Chondrocyte (in vitro differentiated cells): ENCODE measurements at places on chromosomes 2 and 18. TPM values are rescaled to one million over a fixed set of nuclear protein-coding genes. Genes with fewer than 3 reads are reported as not detected.

DNA sequence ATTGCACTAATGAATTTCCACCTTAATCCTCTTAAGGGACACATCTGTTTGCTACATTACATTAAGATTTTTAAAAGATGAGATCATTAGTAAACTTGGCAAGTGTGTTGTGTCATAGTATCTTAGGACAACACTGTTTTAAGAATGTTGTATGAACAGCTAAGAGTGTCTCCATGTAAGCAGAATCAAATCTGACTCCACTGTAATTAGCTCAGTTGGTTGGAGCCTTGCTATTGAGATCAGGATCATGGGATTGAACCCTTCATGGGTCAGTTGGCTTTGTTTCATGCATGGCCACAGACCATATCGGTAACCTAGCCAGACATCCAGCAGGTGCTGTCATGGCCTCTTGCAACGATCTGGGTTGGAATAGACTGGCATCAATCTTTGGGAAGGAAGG, 5.2 kb downstream of the FHOD3 start:
- DNase-seq: no peak
- peaks cover 2% of the 10 kb centered on the region for H3K36me3 ChIP-seq
- no peak overlapping the region for H3K4me3 ChIP-seq

DNA sequence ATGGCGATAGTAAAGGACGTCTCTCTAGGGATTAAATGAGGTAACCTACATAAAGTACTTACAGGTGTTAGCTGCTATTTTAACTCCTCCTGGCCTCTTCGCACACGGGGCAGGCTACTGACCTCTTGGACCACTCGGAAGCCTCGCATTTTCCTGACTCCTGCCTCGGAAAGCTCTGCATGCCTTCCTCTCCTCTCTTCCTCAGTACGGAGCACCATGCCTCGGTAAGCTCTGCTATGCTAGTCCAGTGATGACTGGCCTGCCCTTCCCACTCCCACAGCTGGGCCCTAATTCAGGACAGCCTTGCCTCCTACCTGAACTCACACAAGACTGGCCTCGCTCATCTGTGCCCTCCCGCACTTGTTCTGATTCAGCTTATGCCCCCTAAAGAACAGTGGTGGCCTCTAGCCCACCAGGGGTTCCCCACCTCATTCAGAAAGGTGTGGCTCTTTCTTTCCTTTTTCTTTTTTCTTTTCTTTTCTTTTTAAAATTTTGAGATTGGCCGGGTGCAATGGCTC, 22.7 kb upstream of the HPCAL1 start:
- peaks cover 39% of the 10 kb centered on the region for H3K4me1 ChIP-seq
- H3K27ac ChIP-seq: no peak overlapping the region
- H3K4me3 ChIP-seq: no peak overlapping the region
- DNase-seq: no peak
- no peaks in the 10 kb centered on the region for H3K27me3 ChIP-seq

- no peaks in the 10 kb centered on the region for H3K27me3 ChIP-seq
- H3K4me1 ChIP-seq: peaks cover 58% of the 10 kb centered on the region
These were observed 75.0 kb downstream of the NRP2 start for GRCh38 chr2:205757271-205757670.

DNA sequence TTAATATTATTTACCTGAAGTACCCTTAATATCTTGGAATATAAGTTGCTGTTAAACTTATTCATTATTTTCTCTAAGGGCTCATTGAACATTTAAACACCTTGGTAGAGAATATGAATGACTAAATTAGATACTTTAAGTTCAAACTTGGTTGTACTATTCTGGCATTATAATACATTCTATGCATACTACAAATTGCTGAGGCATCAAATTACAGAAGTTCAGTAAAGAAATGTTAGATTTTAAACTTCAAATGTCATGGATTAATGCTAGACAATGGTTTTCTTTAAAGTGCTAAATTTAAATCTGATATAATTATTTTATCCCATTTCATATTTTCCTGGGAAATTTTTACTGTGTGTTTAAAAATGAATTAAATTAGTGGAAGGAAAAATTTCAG, 63.1 kb downstream of the CDCA7 start:
- peaks cover 22% of the 10 kb centered on the region for H3K4me1 ChIP-seq
- no peak for DNase-seq
- H3K27ac ChIP-seq: no peak overlapping the region
- peaks cover 8% of the 10 kb centered on the region for H3K27me3 ChIP-seq
- no peaks in the 10 kb centered on the region for H3K36me3 ChIP-seq
- H3K4me3 ChIP-seq: no peak overlapping the region

DNA sequence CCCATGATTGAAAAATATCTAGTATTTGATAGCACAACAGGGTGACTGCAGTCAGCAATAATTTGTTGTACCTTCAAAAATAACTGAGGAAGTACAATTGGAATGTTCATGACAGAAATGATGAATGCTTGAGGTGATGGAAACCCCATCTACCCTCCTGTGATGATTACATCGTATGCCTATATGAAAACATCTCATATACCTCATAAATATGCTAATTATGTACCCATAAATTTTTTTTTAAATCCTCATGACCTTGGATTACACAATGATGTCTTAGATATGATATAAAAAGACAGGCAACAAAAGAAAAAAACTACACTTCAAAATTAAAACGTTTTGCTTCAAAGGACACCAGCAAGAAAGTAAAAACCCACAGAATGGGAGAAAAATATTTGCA, 1.4 kb upstream of the POLR1B start:
- peaks cover 6% of the 10 kb centered on the region for H3K4me1 ChIP-seq
- H3K4me3 ChIP-seq: no peak overlapping the region
- no peaks in the 10 kb centered on the region for H3K27me3 ChIP-seq
- H3K36me3 ChIP-seq: no peaks in the 10 kb centered on the region
- no peak overlapping the region for H3K27ac ChIP-seq

GRCh38 chr18:32483002-32483401, 12.3 kb upstream of the GAREM1 start:
- no peak overlapping the region for H3K27ac ChIP-seq
- peaks cover 37% of the 10 kb centered on the region for H3K27me3 ChIP-seq
- no peaks in the 10 kb centered on the region for H3K4me1 ChIP-seq
- DNase-seq: no peak
- no peaks in the 10 kb centered on the region for H3K36me3 ChIP-seq

GRCh38 chr2:71730785-71731383, 277.5 kb downstream of the DYSF start:
- H3K36me3 ChIP-seq: no peaks in the 10 kb centered on the region
- H3K27ac ChIP-seq: no peak overlapping the region
- DNase-seq: no peak
- no peak overlapping the region for H3K4me3 ChIP-seq
- no peaks in the 10 kb centered on the region for H3K4me1 ChIP-seq

GRCh38 chr2:52961403-52961802, 806.2 kb upstream of the CHAC2 start:
- no peak overlapping the region for H3K4me3 ChIP-seq
- no peak for DNase-seq
- H3K4me1 ChIP-seq: no peaks in the 10 kb centered on the region
- no peak overlapping the region for H3K27ac ChIP-seq
- no peaks in the 10 kb centered on the region for H3K36me3 ChIP-seq

GRCh38 chr2:88265352-88266303, 95.5 kb downstream of the THNSL2 start:
- peaks cover 6% of the 10 kb centered on the region for H3K4me1 ChIP-seq
- peaks cover 13% of the 10 kb centered on the region for H3K27me3 ChIP-seq
- no peak for DNase-seq
- no peak overlapping the region for H3K4me3 ChIP-seq

VAPA gene
- 125 to 143 TPM (median 141 TPM) in 3 replicates for total RNA-seq

NEB gene
- total RNA-seq: 1.0 to 2.2 TPM (median 2.2 TPM) in 3 replicates

ITGA6 gene
- 3.4 to 5.7 TPM (median 5.0 TPM) in 3 replicates for total RNA-seq

PGAP1 gene
- total RNA-seq: 10.5 to 22.5 TPM (median 12.3 TPM) in 3 replicates

REG1B gene
- not detected in 3 replicates for total RNA-seq

CYRIA gene
- total RNA-seq: 2.0 to 2.1 TPM in 2 of 3 replicates, not detected in the other

GRHL1 gene
- 0.31 to 0.59 TPM (median 0.42 TPM) in 3 replicates for total RNA-seq

MEIS1 gene
- 1.1 to 18.5 TPM (median 16.9 TPM) in 3 replicates for total RNA-seq

NR4A2 gene
- total RNA-seq: 1.2 TPM in 3 replicates

LYPD1 gene
- 4.1 to 5.0 TPM in 2 of 3 replicates, not detected in the other for total RNA-seq
